ENCODE measurements at places on chromosomes 4 and X. TPM values are rescaled to one million over a fixed set of nuclear protein-coding genes. Genes with fewer than 3 reads are reported as not detected.

DNA sequence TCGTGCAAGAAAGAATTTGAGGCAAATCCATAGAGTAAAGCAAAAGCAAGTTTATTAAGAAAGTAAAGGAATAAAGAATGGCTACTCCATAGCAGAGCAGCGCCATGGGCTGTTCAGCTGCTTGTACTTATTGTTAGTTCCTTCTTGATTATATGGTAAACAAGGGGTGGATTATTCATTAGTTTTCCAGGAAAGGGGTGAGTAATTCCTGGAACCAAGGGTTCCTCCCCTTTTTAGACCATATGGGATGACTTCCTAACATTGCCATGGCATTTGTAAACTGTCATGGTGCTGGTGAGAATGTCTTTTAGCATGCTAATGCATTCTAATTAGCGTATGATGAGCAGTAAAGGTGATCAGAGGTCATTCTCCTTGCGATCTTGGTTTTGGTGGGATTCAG lies 23.5 kb upstream of the CEP135 start:
- no peaks in the 10 kb centered on the region for H3K36me3 ChIP-seq
- no peaks in the 10 kb centered on the region for H3K4me1 ChIP-seq
- H3K4me3 ChIP-seq: no peak overlapping the region
- no peak for DNase-seq
- no peak overlapping the region for H3K27ac ChIP-seq

- no peaks in the 10 kb centered on the region for H3K36me3 ChIP-seq
- no peak overlapping the region for H3K27ac ChIP-seq
- no peak overlapping the region for H3K4me3 ChIP-seq
- H3K4me1 ChIP-seq: no peaks in the 10 kb centered on the region
Observed at GRCh38 chr4:174358829-174359228, 75.1 kb downstream of the CEP44 start.

The GPR119 gene
- total RNA-seq: not detected

The AKAP17A gene
- total RNA-seq: 32.2 TPM

The TRPC5OS gene
- not detected for total RNA-seq

The PNMA5 gene
- not detected for total RNA-seq

Data from breast epithelium (tissue), 4 donors.